ENCODE measurements at places on chromosomes 13 and 19. TPM values are rescaled to one million over a fixed set of nuclear protein-coding genes. Genes with fewer than 3 reads are reported as not detected.

GARIN5A gene
- total RNA-seq: 11.6 TPM

SOX21 gene
- total RNA-seq: 44.7 TPM

SOX1 gene
- total RNA-seq: 0.51 TPM

SYCN gene
- total RNA-seq: not detected

SIGLEC8 gene
- not detected for total RNA-seq

CEACAM21 gene
- total RNA-seq: not detected

CFAP97D2 gene
- total RNA-seq: not detected

ZNF726 gene
- total RNA-seq: 5.7 TPM

SGCG gene
- total RNA-seq: not detected

F10 gene
- 30.2 TPM for total RNA-seq

NXNL1 gene
- not detected for total RNA-seq

GRCh38 chr19:38385804-38386257 lies 2.0 kb downstream of the GGN start:
- H3K27ac ChIP-seq: no peak overlapping the region
- no peak for DNase-seq
- H3K4me1 ChIP-seq: peaks cover 9% of the 10 kb centered on the region
- H3K27me3 ChIP-seq: peaks cover 6% of the 10 kb centered on the region

- H3K27me3 ChIP-seq: peaks cover 4% of the 10 kb centered on the region
- peaks cover 22% of the 10 kb centered on the region for H3K4me1 ChIP-seq
- peaks cover 8% of the 10 kb centered on the region for H3K36me3 ChIP-seq
- H3K4me3 ChIP-seq: no peak overlapping the region
- DNase-seq: no peak
Measured at GRCh38 chr13:74026753-74027152, 107.5 kb downstream of the KLF12 start.

DNA sequence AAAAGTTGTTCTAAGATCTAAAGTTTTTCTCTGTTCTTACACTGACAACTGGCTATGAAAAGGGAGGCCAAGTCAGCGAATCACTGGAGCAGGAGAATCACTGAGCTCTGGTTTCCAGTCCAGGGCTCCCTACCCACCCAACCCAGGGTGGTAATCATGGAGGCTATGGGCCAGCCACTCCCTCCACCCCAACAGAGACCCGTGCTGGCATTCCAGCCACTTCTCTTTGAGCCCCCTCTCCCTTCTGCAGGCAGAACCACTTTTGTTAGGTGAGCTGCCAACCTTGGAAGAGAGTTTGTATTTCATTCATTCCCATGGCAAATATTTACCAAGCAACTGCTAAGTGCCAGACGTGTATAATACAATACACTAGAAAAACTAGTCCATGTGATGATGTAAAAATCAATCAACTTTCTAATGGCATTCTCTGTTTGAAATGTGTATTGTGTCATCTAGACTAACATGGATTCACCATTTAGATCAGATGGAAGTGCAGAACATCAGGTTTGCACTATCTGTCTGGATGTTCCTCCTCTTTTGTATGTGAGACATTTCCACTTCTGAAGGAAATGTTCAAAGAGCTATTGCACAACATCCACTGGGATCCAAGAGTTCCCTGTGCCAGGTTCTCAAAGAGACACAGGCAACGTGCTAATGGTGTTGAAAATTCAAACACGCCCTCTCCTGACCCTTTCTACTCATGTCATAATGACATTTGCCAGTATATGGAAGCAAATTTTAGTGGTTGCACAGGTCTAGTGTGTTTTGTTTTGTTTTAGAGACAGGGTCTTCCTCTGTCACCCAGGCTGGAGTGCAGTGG lies 5.3 kb downstream of the MLNR start:
- H3K27ac ChIP-seq: no peak overlapping the region
- DNase-seq: no peak
- peaks cover 40% of the 10 kb centered on the region for H3K27me3 ChIP-seq
- peaks cover 1% of the 10 kb centered on the region for H3K4me1 ChIP-seq

- no peaks in the 10 kb centered on the region for H3K36me3 ChIP-seq
- H3K27ac ChIP-seq: no peak overlapping the region
- DNase-seq: no peak
- no peaks in the 10 kb centered on the region for H3K4me1 ChIP-seq
Measured at GRCh38 chr13:42494157-42494556, 79.8 kb upstream of the TNFSF11 start.

DNA sequence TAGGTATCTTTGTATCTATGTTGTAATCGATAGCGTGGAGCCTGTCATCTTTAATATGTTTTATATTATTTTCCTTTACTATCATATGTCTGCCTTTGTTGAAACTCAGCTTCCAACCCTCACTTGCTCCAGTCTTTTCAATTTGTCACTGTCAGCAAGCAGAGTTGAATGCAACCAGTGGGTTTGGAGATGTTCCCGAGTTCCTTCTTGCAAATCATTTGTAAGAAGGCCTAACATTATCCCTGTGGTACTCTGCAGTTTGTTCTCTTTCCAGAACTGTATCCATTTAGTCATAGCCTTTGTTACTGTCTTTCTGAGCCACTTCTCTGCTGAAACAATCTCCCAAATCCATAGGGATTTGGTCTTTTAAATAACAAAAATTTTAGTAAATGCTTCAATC lies 41.8 kb downstream of the RNASEH2B start:
- DNase-seq: no peak
- no peak overlapping the region for H3K27ac ChIP-seq
- H3K27me3 ChIP-seq: no peaks in the 10 kb centered on the region
- H3K36me3 ChIP-seq: peaks cover 5% of the 10 kb centered on the region

GRCh38 chr19:42270346-42271044 lies 1.4 kb downstream of the CIC start:
- peak overlapping the region; percentile 91 for H3K27ac ChIP-seq
- no peak overlapping the region for H3K4me3 ChIP-seq
- no peaks in the 10 kb centered on the region for H3K27me3 ChIP-seq
- peaks cover 22% of the 10 kb centered on the region for H3K4me1 ChIP-seq

- DNase-seq: no peak
- H3K27ac ChIP-seq: no peak overlapping the region
- no peaks in the 10 kb centered on the region for H3K27me3 ChIP-seq
- H3K4me3 ChIP-seq: no peak overlapping the region
Measured at GRCh38 chr19:3547767-3548282, 8.9 kb downstream of the TEKTIP1 start.

DNA sequence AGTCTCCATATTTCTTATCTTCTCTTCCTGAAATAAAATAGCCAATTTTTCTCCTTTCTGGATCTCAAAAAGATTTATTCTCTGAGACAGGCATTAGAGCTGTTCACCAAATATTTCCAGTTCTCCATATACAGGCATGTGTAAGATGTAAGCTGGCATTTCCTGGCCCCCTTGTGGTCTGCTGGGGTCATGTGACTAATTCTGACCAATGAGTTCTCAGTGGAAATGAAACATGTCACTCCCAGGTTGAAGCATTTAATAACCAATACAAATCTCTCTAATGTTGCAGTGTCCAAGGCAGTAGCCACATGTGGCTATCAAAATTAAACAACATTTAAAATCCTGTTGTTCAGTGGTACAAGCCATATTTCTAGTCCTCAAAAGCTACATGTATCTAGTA lies 14.8 kb upstream of the CACNA1A start:
- H3K27me3 ChIP-seq: peaks cover 40% of the 10 kb centered on the region
- no peaks in the 10 kb centered on the region for H3K36me3 ChIP-seq
- H3K4me1 ChIP-seq: no peaks in the 10 kb centered on the region
- no peak overlapping the region for H3K4me3 ChIP-seq

DNA sequence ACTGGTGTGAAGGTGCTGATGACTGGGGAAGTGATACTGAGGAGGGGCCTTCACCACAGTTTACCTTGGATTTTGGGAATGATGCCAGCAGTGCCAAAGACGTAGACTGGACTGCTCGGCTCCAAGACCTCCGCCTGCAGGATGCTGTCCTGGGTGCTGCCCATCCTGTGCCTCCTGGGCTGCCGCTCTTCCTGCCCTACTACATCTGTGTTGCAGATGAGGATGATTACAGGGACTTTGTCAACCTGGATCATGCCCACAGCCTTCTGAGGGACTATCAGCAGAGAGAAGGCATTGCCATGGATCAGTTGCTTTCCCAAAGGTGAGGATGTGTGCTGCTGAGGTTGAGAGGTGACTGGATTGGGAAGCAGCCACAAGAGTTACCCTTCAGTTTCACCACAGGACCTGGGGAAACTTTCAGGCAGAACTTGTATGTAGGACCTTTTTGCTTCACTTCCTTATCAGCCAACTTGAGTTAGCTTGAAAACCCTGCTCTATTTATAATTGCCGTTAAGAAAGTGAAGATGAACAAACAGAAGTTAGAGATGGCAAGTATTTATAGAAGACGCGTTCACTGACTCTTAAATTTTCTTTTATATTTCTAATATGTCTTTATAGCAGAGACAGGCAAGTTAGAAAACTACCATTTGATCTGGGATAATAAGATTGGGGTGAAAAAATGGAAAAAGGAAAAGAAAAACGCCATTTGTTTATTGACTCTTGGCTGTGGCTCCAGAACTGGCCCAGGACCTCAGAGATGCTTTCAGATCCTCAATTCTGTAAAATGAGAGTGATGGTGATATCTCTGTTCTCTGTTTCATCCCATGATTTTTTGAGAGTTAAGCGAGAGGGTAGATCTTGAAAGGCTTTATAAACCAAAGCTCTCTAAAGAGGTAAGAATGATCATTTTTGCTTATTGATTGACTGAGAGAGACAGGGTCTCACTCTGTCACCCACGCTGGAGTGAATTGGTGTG lies 5.3 kb downstream of the PDCD2L start:
- peak overlapping the region; percentile 33 for H3K27ac ChIP-seq
- H3K4me1 ChIP-seq: peaks cover 1% of the 10 kb centered on the region
- peaks cover 16% of the 10 kb centered on the region for H3K36me3 ChIP-seq
- H3K27me3 ChIP-seq: no peaks in the 10 kb centered on the region

DNA sequence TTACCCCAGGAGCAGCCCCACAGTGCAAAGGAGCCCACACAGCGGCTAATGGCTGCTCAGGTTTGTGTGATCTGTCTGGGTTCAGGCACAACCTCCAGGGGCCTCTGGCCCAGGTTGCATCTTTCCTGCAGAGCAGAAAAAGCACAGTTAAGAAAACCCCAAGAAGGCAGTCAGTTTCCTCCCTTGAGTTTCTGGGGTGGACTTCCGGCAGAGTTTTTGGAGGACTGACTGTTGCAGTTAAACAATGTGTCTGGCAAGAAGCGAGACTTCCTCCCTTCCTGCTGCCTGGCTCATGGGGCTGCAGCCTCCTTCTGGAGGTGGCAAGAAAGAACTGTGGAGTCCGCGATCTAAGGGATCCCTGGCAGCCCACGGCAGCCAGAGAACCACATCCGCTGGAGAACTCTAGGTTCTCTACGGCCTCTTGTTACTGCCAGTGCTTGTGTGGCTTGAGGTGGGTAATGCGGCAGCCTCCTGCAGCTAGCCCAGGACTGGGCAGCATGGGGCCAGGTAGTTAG lies 114.4 kb downstream of the ZDHHC20 start:
- no peaks in the 10 kb centered on the region for H3K36me3 ChIP-seq
- H3K27ac ChIP-seq: no peak overlapping the region
- no peak for DNase-seq
- no peak overlapping the region for H3K4me3 ChIP-seq
- no peaks in the 10 kb centered on the region for H3K4me1 ChIP-seq

DNA sequence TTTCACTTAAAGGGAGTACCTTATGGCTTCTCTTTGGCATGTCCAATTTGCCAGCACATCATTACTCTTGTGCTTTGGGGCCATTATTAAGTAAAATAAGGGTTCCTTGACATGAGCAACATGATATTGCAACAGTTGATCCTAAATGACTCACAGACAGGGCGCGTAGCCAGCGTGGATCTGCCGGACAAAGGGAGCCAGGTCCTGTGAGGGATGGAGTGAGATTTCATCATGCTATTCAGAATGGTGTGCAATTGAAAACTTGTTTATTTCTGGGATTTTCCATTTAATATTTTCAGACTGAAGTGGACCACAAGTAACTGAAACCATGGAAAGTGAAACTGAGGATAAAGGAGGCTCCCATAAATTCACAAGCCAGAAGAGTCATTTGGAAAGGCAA lies 48.6 kb upstream of the WASF3 start:
- H3K4me1 ChIP-seq: no peaks in the 10 kb centered on the region
- no peak for DNase-seq
- no peak overlapping the region for H3K4me3 ChIP-seq
- no peaks in the 10 kb centered on the region for H3K36me3 ChIP-seq
- no peaks in the 10 kb centered on the region for H3K27me3 ChIP-seq

GRCh38 chr19:55116232-55116858 lies 1.1 kb downstream of the PPP1R12C start:
- DNase-seq: no peak
- H3K36me3 ChIP-seq: no peaks in the 10 kb centered on the region
- peak overlapping the region; percentile 97 for H3K4me3 ChIP-seq
- H3K4me1 ChIP-seq: peaks cover 26% of the 10 kb centered on the region
